Bronchial epithelial cell (primary cell): ENCODE measurements at places on chromosomes 11 and 22. TPM values are rescaled to one million over a fixed set of nuclear protein-coding genes. Genes with fewer than 3 reads are reported as not detected.
A peak's percentile ranks its signal among the peaks of the same experiment; 100 is the strongest.

Gene POU2AF3
- not detected in 2 replicates for total RNA-seq

Gene F2
- total RNA-seq, result 0.26 and 0.38 TPM in 2 replicates

Gene CEP126
- 0.53 and 2.6 TPM in 2 replicates for total RNA-seq

Gene MRGPRE
- not detected in 2 replicates for total RNA-seq

Gene CARS1
- total RNA-seq, result 113 and 125 TPM in 2 replicates

Gene CTNND1
- 131 and 227 TPM in 2 replicates for total RNA-seq

Gene YPEL4
- 0.26 TPM in 1 of 2 replicates, not detected in the other for total RNA-seq

Gene CCDC81
- 0.53 and 0.64 TPM in 2 replicates for total RNA-seq

Gene ANO9
- total RNA-seq, result 7.4 and 9.2 TPM in 2 replicates

Gene MRGPRX4
- not detected in 2 replicates for total RNA-seq

Gene CNGA4
- 0.26 TPM in 1 of 2 replicates, not detected in the other for total RNA-seq

Gene LARGE2
- 2.9 and 4.5 TPM in 2 replicates for total RNA-seq

Gene OR52I1
- not detected in 2 replicates for total RNA-seq

Gene OR5T3
- not detected in 2 replicates for total RNA-seq

Gene CD248
- under 0.01 TPM in 2 replicates for total RNA-seq

Gene ATL3
- total RNA-seq, result 63.7 and 81.0 TPM in 2 replicates

DNA sequence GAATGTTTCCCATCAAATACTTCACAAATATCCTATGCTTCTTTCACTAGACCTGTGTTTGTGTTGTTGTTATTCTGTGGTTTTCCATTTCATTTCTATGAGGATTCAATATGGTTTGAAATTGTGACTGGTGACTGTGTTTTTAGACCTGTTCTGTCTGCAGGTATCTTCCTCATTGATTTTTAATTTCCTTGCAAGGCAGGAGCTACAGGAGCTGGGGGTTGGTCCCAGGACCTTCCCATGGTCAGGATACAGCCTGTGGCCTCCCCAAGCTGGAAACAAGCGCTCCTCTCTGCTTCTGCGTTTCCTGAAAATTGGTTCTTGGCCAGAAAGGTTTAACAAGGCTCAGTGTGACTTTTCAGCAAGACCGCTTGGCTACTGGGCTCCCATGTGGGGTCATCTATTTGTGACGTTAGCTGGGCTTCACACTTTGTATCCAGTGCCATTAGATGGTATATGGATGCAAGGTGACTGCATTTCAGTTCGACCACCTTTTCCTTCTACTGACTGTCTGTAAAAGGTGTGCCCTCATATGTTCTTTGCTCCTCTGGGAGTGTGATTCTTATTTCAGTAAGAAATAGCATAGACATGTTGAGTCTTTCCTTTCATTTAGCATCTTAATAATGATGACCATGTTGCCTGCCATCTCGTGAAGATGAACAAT lies 21.5 kb downstream of the IGLL5 start:
- no peak for DNase-seq

DNA sequence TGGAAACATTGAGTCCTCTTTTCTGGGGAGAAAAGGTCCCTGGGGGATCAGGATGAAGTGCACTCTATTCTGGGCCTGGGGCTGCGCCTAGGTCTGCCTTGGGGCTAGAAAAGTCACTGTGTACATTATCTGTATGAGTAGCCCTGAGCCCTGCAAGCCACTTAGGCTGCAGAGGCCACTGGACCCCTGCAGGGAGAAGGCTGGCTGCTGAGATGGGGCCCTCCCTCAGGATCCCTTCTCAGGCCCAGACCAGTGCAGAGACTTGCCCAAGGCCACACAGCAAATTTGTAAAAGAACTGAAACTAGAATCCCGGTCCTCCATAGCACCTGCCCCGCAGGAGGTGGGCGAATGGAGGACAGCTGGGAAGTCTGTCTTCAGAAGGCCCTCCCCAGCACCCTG lies 26.8 kb upstream of the HMOX1 start:
- DNase-seq, result no peak

- no peak for DNase-seq
Measured at GRCh38 chr11:133747409-133747808, 97.9 kb downstream of the SPATA19 start.

- DNase-seq, result no peak
Measured at GRCh38 chr22:29204455-29205183, 1.1 kb upstream of the EMID1 start.

DNA sequence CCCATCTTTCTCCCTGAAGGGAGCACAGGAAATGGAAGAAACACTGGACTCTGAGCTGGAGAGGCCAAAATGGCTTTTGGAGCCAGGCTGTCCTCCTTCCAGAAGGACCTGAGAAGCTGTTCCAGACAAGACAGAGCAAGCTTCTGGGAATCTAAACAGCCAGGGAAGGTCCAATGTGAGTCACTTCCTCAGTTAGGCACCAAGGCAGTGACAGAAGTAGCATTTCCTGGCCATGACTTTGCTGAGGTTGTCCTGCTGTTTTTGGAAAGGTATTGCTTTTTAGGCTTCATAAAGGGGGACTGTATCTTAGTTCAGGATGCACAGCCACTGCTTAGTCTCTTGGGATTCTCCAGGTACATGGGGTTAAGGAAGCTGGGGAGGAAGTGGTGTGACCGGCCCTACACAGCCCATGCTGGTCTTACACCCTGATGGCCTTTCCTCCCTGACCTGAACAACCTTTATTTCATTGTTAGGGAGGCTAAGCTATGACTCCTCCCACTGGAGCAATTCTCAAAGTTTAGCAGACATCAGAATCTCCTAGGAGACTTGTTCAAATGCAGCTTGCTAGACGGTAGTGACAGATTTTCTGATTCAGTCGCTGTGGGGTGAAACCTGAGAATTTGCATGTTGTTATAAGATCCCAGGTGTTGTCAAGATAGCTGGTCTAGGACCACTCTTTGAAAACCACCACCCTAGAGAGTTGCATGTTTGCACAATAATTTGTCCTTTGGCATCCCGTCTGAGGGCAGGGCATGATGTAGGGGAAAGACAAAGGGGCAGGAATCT lies 6.8 kb upstream of the INSC start:
- DNase-seq, result peak; percentile 79

GRCh38 chr11:36149538-36150242 lies 139.5 kb downstream of the COMMD9 start:
- DNase-seq, result peak; percentile 99

DNA sequence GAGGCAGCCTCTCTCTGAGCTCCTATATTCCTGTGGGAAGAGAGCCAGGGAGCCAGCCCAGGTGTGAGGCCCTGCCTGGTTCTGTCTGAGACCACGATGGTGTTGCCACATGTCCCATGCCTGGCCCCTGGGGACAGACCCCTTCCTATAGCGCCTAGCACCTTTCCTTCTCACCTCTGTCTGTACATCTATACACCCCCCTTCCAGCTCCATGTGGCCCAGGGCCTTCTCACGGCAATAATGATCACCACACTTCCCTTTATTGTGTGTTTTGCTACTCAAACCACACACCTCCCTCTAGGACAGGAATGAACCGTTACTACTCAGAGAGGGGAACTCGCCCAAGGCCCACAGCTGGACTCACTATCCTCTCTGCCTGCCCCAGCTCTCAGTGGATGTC lies 12.8 kb downstream of the CD82 start:
- no peak for DNase-seq

GRCh38 chr11:61868571-61869428 lies 22.5 kb downstream of the FADS3 start:
- no peak for DNase-seq

DNA sequence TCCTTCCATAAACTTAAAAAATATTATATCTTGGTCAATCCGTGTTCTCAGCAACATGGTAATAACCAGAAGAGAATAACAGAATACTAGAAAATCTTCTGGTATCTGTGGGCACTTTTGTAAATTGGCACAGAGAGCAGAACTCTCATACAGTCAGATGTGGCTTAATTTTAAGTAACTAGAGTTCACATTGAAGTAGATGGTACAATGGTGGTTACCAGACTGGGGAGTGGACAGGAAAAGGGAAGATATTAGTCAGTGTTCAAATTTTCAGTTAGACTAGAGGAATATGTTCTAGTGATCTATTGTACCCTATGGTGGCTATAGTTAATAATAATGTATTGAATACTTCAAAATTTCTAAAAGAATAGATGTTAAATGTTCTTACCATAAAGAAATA lies 6.9 kb downstream of the OR52H1 start:
- DNase-seq, result no peak

DNA sequence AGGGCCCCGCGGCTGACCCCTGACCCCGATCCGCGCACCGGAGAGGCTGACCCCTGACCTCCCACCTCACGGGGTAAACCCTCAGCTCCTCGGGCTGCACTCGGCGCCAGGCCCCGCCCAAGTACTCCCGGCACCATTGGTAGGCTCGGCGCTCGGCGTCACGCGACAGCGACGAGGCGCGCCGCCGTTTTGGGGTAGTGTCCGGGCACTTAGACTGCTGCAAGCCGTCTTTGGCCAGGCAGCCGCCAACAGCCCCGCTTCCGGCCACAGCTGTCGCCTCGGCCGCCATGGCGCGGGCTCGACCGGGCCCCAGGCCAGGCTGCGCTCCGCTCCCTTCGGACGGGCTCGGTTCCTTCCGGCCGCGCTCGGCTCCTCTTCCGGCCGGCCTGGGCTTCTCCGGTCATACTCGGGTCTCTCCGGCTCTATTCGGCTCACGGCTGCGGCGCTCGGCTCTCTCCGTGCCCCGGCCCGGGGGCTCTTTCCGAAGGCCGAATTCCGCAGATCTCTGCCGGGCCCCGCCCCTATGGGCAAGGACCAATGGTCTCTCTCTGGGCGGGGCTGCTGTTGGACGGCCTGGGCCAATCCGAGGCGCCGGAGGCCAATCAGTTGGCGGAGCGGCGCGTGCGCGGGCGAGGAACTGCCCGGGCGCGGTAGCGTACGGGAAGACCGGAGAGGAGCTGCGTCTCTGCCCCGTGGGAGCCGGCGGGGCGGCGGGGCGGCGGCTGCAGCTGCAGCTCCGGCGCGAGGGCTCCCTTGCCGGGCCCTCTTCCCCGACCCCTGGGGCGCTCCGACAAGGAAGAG lies at the start of gene CHKB:
Gene CHKB, minus strand, starts transcription at position 357 of the 801 bp plus-strand sequence. Its CDS starts 68 bp downstream, at position 289.
- peak; percentile 90 for DNase-seq

DNA sequence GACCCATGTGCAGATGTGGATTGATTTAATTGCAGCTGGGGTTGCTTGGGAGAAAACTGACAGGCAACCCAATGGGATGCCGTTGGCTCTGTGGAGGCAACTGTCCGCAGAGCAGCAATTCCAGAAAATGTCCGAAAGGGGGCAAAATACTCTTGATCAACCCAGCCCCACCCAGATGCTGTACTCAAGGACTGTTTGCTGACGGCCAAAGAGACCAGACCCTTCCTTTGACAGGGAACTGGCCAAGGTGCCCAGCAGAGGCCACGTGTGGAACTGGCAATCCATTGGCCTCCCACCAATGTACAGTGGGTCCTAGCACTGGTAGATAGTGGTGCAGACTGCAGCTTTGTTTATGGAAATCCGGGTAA lies 29.7 kb upstream of the KCNA4 start:
- DNase-seq, result no peak

GRCh38 chr11:24216488-24216887 lies 280.4 kb upstream of the LUZP2 start:
- DNase-seq, result no peak

GRCh38 chr11:87908086-87908485 lies 267.2 kb downstream of the RAB38 start:
- DNase-seq, result no peak

DNA sequence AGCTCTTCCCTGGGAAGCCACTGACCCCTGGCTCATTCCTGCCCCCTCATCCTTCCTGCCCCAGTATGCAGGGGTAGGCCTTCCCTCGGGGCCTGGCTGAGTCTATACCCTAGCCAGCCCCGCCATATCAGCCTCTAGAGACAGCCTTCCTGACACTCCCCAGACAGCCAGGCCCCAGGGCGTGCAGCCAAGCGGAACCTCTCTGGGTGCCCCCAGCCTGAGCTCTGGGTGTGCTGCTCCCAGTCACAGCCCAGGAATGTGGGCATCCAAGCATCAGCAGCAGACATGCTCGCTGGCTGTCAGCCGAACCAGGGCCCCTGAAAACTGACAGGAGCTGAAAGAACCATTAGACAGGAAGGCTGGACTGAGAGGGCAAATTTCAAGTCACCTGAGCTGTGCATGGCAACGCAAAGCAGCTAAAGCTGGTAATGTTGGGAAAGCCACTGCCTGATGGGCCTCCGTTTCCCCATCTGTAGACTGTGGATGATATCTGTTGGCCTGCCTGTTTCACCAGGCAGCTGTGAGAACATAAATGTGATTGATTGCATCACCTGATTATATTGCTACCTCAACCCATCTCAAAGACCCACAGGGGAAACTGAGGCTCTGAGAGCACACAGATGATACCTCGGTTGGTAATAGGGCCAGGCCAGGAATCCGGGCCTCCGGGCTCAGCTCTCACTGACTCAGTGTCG lies 93.2 kb downstream of the LRRC32 start:
- DNase-seq, result peak; percentile 92

- DNase-seq, result no peak
Measured at GRCh38 chr22:44451016-44451415, 47.0 kb downstream of the RTL6 start.

- DNase-seq, result no peak
Measured at GRCh38 chr11:47389577-47390421, 11.5 kb upstream of the SPI1 start.

- peak; percentile 77 for DNase-seq
Measured at GRCh38 chr11:57638005-57638781, 11.5 kb downstream of the YPEL4 start.

DNA sequence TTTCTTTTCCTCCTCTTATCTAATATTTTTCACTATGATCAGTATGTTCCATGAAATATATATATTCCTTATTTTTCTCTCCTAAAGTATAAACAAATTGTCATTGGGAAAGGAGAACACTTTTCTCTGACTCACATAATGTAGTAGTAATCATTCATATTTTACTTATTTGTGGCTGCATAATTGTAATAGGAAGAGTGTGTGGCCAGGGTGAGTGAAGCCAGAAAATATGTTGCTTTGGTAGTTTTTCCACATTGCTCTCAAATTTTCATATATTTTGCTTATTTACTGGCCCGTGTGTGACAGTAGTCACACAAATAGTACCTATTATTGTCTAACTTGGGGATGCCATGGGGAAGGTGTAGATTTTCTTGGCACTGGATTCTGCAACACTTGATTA lies 172.1 kb downstream of the DYNC2H1 start:
- DNase-seq, result peak; percentile 34

- DNase-seq, result no peak
Measured at GRCh38 chr22:46561435-46561905, 24.1 kb upstream of the CELSR1 start.

DNA sequence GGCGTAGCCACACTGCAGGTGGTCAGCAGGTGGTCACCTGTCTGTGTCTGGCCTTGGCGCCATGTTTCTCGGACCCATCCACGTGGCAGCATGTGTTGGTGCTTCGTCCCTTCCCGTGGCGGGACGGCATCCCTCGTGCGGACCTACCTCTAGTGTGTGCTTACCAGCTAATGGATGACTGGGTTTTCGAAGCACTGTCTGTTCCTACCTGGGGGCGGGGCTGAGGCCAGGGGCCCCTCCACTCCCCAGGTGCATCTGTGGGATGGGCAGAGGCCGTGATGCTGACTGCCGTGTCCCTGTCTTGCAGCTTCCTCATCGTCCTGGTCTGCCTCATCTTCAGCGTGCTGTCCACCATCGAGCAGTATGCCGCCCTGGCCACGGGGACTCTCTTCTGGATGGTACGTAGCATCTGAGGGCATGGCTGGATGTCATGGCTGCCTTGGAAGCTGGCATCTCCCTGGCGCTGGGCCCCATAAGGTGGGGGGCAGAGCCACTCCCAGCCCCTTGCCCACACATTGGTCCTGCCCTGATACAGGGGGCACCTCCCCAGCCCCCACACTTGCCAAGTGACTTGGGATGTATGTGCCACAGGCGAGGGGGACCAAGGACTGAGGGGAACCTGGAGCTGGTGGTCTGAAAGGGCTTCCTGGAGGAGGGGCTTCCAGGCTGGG lies 82.9 kb downstream of the KCNQ1 start:
- DNase-seq, result no peak
